ENCODE measurements at places on chromosomes 2 and 18.
A peak's percentile ranks its signal among the peaks of the same experiment; 100 is the strongest.

DNA sequence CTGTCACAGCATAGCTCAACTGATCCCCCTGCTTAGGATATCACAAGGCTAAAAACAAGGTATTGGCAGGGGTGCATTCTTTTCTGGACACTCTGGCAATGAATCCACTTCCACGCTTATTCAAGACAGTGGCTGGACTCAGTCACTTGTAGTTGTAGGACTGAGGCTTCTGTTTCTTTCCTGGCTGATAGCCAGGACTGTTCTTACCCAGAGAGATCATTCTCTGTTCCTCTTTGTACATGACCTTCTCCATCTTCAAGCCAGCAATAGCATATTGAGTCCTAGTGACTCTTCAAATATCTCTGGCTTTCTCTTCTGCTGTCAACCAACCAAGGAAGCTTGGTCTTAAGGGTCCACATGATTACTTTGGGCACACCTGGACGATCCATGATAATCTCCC is 241.3 kb downstream of the RBM43 start:
- no peak for DNase-seq

DNA sequence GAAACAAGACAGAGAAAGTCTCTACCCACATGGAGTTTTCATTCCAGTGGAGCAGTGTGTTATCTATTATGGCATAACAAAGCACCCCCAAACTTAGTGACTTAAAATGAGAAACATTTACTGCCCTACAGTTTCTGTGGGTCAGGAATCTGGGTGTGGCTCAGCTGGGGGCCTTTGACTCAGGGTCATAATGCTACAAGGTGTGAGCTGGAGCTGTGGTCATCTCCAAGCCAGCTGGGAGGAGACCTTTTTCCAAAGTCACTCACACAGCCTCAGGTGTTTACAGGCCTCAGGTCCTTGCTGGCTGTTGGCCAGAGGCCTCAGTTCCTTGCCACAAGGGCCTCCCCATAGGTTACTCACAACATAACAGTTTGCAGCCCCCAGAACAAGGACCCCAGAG is 169.2 kb downstream of the ETAA1 start:
- no peak for DNase-seq

DNA sequence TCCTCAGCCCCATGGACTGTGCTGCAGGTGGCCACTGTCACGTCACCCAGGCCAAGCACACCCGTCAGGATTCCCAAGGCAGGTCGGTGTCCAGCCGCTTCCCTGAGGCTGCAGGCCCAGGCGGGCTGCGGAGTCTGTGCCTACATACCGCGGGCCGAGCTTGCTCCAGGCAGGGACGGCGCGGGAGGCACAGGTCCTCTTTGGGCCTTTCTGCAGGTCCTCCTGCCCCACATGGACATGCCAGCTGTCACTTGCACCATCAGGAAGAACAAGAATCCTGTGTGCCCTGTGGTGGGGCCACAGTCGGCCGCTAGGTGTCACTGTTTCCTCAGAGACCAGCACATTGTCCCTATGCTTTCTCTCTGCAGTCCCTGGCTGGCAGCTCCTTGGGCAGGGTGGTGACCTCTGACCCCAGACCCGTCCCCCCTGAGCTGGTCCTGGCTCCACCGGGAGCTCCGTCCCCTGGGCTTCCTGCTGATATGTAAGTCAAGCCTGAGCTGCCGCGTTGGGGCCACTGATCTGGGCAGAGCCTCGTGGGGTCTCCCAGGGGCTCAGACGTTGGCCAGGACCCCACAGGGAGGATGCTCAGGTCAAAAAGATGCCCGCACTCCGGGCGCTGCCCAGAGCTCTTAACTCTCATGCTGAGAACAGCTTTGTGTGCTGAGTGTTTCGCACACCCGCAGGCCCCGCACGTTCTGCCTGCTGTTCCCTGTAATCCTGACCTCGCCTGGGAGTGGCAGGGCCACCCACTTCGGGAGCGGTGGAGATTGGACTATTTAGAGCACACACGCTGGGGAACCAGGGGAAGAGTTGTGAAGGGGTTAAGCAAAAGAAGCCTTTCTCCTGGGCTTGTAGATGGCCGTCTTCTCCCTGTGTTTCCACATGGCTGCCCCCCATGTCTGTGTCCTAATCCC is 17.3 kb upstream of the AGXT start:
- DNase-seq, result peak; percentile 92

DNA sequence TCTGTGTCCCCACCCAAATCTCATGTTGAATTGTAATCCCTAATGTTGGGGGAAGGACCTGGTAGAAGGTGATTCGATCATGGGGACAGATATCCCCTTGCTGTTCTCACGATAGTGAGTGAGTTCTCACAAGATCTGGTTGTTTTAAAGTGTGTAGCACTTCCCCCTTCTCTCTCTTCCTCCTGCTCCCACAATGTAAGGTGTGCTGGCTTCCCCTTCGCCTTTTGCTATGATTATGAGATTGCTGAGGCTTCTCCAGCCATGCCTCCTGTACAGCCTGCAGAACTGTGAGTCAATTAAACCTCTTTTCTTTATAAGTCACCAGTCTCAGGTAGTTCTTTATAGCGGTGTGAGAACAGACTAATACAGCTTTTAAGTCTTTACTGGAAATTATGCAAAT is 193.3 kb upstream of the RBBP8 start:
- no peak for DNase-seq

GRCh38 chr2:194116861-194117260 is 1540.2 kb upstream of the SLC39A10 start:
- DNase-seq, result no peak

DNA sequence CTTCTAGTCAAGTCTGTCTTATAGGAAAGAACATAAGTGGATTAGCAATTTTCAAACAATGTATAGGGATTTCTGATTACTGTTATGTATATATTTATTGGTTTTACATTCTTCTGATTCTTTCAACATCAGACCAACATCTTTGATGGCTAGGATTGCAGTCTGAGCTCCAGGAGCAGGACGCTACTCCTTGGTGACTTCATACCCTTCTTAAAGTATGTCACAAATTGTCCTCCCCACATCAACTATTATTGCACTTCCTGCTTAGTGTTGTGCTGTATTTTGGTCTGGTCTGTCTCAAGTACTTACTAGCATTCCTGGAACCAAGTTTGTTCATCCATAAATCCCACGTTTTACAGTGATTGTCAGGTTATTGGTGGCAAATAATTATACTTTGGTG is 49.0 kb downstream of the MAP2 start:
- DNase-seq, result no peak

DNA sequence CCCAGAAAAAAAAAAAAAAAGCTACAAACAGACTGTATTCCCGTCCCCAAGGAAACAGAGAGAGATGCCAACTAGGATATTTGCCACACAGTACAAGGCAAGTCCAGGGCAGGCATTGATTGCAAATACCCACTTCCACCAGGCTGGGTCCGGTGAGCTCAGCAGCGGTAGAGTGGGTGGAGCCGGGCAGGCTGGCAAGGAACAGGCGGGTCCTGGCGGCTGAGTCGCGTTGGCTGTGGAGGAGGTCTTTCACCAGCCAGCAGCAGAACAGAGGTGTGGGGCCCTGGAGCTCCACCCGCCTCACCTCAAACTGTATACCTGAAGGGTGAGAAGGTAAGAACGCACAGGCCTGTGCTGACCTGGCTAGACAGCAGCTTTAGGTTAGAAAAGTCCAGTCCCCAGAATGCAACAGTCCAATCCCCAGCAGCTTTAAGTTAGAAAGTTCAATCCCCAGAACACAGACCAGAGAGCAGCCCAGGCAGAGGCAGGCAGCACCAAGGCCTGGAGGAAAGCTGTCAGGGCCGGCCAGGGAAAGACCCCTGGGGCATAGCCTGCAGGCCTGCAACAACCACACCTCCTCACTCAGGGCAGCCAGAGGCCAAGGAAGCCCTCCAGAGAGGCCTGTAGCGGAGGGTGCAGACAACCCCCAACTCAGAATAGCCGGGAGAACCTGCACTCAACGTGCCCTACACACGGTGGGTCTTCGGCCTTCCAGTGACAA is 21.9 kb upstream of the MTERF4 start:
- no peak for DNase-seq

DNA sequence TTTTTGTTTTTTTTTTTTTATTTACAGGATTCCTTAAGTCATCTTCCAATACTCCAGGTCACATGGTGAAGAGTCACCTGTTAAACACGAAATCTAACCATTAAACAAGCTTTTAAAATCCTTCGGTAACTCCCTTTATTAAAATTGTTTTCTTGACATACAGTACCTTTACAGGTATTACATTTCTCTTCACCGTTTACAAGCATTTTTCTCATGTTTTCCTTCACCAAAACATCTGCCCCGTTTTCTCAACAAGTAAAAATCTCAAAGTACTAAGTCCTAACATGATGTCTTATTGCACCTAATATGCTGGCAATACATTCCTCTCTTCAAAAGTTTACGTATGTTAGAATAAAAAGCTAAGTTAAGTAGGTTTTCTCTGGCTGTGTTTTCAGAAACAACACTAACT is 1.1 kb downstream of the PUM2 start:
- DNase-seq, result no peak

- no peak for DNase-seq
These were observed 146.7 kb upstream of the ALKAL2 start for GRCh38 chr2:434625-435024.

All from GM13976 (cell line).